HAP-1 (cell line): ENCODE measurements at places on chromosomes 3 and 15.

- no peak for DNase-seq
Observed at GRCh38 chr3:181696626-181697230, 15.0 kb upstream of the SOX2 start.

GRCh38 chr3:126464997-126465396 is 10.7 kb downstream of the ZXDC start:
- no peak for DNase-seq

DNA sequence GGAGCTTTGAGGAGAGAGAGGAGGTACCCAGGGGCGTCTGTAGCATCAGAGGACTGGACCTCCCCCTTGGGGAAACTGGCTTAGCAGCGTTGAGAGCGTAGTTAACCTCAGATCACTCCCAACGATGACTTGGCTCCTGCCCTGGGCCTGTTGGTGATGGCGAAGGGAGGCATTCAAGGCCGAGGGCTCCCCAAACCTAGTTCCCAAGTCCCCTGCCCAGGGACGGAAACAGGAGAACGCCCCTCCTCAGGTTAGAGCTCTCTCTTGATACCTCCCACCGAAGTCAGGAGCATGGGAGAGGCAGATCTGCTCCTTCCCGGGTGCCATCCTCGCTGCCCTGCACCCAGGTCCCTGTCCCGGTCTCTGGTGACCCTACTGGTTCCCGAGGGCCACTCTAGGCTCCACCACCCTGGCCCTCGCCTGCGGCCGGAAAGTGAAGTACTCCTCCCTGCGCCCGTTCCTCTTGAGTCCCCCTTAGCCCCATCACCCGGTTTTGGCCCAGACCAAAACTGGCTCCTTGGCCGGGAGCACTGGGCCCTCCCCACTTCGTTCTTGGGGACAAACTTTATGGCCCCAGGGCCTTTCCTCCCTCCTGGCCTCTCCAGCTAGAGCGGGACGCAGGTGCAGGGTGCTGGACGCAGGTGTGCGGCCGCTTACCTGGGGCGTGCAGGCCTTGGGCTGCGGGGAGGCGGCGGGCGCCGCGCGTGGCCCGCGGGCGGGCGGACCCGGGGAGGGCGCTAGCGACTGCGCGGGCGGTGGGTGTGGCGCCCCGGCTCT is 2.6 kb upstream of the SKOR1 start:
- no peak for DNase-seq

DNA sequence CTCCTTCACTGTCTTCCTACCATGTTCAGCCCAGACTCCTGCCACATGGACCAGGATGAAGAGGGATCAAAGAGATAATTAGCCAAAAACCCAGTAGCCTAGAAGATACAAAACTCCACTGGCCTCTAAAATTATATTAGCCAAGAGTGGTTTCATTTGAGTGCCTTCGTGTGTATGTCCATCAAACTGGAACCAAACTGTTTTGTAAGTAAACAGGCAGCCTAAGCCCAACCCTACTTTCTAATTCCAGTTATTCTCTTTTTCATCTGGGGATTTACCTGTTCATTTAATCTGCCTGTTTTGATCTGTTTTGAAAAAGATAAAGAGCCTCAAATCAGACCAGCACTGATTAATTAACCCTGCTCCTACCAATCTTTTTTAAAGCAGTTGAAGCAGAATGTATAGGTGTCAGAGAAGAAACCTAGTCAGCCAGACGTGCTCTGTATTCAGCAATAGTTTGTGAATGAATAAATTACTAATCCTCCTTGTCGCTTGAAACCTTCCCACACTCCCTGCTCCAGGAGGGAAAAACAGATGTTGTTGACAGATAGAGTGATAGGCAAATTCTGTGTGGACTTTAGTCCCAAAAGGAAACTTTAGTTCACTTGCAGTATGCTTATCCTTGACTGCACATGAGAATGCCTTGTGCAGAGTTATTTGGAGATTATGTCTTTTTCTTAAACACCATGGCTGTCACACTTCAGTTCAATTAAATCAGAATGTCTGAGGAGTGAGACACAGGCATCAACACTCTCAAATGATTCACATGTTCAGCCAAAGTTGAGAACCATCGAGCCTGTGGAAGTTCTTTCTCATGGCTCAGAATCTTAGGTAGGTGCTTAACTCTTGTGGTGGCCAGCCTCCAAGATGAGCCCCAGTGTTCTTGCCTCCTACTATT is 55.5 kb upstream of the ZBED2 start:
- DNase-seq, result peak; percentile 38

GRCh38 chr15:55248895-55249294 is 40.7 kb downstream of the RAB27A start:
- peak; percentile 51 for DNase-seq

DNA sequence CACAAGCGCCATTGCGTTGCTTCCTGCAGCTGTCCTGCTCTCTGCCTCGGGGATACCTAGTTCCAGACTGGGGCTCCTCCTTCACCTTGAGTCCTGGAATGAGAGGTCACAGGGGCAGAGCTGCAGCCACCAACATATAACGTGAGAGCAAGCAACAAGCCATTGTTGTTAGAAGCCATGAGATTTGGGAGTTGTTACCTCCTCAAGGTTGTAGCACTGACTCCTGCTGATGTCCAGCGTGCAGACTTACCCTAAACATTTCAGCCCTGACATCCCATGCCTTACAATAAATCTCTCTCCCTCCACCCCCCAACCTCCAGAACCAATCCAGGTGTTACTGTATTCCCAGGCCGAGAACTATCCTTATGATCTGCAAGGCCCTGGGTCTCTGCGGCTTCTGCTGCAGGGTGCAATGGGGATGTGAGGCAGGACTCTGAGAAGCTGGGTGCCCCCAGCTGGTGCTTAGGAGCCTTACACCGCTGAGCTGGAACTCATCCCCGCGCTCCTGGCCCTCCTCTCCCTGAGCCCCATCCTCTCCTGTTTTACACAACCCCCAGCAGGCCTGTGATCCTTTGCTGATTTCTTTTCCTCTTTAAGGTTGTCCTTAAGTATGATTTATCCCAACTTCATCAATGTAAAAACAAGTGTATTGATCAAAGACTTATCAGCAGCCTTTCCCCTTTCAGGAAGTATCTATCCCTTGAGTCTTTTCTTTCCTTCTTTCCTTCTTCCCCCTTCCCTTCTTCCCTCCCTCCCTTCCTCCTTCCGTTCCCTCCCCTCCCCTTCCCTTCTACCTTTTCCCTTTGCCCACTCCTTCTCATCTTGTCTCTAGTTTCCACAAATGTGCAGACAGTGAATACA is 84.2 kb upstream of the ABHD2 start:
- DNase-seq, result peak; percentile 70

GRCh38 chr15:95658799-95659198 is 671.7 kb upstream of the NR2F2 start:
- no peak for DNase-seq
